ENCODE measurements at places on chromosomes 3 and 15.

GRCh38 chr3:11616551-11616950, 27.2 kb downstream of the VGLL4 start:
- DNase-seq = no peak

GRCh38 chr15:25416693-25417092, 22.1 kb downstream of the UBE3A start:
- no peak for DNase-seq

DNA sequence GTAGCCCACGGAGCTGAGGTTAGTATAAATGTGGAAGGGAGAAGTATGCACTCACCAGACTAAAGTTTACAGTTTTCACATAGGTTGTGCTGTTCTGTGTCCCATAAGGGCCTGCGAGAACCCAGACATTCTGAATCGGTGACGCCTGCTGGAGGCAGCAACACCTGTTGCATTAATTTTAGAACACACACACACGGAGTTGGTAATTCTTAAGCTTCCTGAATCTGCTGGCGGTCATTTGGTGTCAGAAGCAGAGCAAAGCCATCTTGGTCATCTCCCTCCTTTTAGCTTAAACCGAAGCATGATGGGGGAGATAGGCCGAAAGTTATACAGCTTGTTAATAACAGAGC, 41.1 kb upstream of the AP3B2 start:
- DNase-seq = no peak

- DNase-seq = no peak
Measured at GRCh38 chr15:48395521-48396011, 64.3 kb downstream of the DUT start.

DNA sequence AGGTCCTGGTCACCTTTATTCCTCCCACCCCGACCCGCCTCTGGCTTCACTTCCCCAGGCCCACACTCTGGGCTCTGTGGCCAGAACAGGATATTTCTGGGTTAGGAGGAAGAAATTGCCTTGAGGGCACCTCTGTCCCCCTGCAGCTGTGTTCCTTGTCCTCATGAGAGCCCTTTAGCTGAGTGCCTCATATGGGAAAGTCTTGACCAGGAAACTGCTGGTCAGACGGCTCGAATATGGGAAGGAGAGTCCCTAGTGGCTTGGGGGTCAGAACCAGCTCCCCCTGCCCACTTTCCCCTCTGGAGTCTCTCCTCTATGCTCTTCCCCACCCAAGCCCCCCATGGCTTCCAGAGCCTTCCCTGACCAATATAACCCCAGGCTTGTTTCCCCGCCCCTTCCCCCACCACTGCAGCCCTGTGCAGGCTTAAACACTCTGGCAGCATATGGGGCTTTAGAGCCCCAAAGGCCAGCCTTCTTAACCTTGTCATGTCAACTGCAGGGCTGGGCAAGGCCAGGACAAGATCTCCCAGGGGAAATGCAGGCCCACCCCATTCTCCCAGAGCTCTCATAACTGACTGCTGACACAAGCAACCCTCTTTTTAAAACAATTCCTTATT, 36.4 kb downstream of the SEC22C start:
- DNase-seq = no peak

GRCh38 chr3:64730681-64731080, 42.9 kb upstream of the ADAMTS9 start:
- DNase-seq = no peak

GRCh38 chr3:94967196-94967595, 904.3 kb downstream of the NSUN3 start:
- DNase-seq = no peak

- no peak for DNase-seq
Measured at GRCh38 chr3:44957986-44958385, 18.0 kb downstream of the ZDHHC3 start.

DNA sequence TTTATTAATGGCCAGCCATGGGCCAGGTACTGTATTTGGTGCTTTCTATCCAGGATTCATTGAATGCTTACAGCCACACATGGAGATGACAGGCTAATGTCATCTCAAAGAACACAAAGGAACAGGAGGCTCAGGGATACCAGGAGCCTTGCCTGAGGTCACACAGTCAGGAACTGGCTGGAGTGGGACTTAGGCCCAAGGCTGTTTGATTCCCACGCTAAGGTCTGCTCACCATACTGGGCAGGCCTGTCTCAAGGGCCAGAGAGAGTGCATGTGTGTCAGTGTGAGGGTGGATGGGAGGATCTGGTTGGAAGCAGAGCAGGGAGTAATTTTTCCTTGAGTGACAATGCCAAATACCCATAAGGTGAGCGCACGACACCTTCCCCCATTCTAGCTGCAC, 37.6 kb downstream of the EPHB3 start:
- no peak for DNase-seq

GRCh38 chr3:101185341-101185740, 135.0 kb downstream of the IMPG2 start:
- no peak for DNase-seq

GRCh38 chr3:164641071-164641470, 437.2 kb downstream of the SI start:
- no peak for DNase-seq

GRCh38 chr3:133153382-133153781, 115.2 kb downstream of the TMEM108 start:
- no peak for DNase-seq

DNA sequence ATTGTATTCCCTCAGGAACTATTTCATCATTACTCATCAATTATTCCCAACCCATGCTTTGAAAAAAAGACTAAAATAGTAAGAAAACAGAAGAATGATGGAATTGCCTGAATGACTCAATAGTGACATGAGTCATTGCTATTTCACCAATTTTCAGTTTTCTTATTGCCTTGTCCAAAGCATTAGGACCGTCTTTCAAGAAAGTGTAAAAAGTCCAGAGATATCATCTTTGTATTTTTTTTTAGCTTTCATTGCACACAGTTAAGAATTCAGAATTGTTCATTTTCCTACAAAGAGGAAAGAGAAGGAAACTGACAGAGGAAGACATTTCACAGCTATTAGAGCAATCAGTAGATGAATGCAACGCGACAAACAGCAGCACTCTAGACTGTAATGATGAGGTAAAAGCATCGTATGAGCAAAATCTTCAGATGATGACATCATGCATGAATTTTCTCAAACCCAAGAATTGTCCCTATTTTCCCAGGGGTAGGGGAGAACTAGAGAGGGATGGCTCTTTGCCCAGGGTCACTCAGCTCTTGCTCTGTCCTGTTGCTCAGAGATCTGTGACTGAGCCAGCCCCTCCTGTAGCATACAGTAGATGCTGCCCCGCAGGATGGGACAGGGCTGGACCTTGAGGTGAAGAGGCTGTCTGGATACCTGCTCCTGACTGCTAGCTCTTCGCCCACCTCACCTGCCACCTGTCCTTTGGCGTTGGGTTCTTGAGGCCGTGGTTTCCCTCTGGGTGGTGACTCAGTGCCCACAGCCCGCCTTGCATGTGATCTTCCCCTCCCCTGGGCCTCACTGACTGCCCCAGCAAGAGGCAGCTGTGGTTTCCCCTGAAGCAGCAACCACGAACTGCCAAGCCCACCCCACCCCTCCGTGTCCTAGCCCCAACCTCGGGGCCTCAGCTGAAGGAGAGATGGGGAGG, 84.8 kb downstream of the PPCDC start:
- no peak for DNase-seq

GRCh38 chr15:63944681-63944955, 101.7 kb downstream of the DAPK2 start:
- DNase-seq = no peak

GRCh38 chr3:45921158-45922038, 21.9 kb upstream of the CXCR6 start:
- DNase-seq = no peak

GRCh38 chr3:56467801-56468183, 475 bp downstream of the ERC2 start:
- no peak for DNase-seq

DNA sequence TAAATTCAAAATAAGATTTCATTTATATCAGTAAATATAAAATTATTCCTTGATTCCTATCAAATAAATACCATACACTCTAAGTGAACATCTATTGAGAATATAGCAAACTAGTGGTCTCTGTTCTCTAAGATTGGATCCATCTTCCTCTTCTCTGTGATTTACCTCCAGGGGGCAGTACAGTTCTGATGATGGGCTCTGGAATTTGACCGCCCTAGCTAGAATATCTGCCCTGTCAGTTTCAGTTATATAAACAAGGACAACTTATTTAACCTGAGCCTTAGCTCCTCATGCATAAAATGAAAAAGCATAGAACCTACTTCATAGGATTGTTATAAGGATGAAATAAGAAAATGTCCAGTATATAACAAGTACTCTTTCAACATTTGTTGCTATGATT, 171.1 kb upstream of the CCDC54 start:
- no peak for DNase-seq

- DNase-seq = peak; percentile 47
Measured at GRCh38 chr3:69204315-69204957, 82.0 kb upstream of the LMOD3 start.

- no peak for DNase-seq
Measured at GRCh38 chr3:51678186-51678585, 7.1 kb downstream of the TEX264 start.

DNA sequence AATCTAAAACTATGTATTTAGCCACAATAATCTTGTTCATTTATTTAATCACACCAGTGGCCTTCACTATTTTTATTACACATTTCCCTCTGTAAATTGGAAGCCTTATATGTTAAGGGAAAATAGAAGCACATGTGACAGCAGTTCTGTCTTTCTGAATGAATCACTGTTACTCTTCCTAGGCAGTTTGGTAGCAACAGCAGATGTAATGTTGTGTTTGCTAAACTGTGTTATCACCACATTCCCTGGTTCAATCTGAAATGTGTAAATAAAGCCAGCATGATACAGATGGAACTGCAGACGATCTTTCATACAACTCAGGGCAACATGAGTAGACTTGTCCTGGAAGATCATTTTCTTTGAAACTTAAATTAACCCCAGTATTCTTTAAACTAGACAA, 220.1 kb downstream of the MCTP2 start:
- no peak for DNase-seq

DNA sequence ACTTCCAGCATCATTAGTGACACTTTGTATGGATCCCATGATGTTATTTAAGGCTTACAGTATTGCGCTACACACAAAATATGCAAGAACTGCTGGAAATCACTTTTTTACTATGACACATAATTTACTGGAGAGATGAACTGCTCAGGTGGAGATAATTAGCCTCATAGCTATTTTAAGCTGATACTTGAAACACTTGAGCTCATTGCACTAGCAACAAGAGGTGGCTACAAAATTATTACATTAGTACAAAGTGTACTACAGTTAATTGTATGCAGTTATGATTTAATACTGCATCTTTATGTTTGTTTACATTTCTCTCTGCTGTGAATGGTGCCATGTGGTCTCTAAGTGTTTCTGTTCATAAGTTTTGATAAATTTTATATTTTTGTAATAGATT, 6.5 kb upstream of the LZTFL1 start:
- no peak for DNase-seq

DNA sequence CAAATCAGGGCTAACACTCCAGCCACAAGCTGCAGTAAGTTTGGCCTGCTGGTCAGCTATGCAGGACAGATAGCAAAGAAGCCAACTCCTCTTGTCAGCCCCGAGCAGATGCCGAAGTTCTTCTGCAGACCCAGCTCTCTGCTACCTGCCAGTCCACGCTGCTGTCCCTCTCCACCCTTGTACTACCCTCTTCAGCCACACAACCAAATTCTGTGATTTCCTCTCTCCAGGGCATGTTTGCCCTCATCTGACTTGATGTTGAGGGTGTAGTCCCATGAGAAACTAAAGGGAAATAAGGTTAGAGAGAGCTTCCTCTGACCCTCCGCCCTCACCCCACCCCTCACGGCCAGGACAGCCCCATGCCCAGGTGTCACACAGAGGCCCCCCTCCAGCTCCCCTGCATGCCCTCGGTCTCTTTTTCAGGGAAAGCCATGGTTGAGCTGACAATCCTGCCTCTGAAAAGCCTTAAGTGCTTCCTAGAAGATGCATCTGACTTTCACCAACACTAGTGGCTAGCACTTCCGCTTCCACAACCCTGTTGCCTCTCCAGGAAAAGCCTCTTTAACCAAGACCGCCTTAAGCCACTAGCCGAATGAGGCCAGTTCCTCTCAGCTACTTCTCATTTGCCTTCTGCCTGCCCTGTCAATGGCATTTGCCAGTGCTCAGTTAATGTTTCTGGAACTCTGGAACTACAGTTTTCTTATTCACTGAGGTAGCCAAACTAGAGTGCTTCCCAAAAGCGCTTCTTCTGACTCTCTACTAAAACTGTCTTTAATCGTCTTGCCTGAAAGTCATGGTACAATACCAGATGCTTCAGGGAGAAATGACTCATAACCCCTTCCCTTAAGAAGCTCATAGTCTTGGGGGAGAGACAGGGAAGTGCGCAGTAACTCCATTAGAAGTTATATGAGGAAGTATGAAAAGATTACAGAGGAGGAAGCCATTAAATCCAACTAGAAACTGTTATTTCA, 300.4 kb upstream of the STT3B start:
- no peak for DNase-seq

DNA sequence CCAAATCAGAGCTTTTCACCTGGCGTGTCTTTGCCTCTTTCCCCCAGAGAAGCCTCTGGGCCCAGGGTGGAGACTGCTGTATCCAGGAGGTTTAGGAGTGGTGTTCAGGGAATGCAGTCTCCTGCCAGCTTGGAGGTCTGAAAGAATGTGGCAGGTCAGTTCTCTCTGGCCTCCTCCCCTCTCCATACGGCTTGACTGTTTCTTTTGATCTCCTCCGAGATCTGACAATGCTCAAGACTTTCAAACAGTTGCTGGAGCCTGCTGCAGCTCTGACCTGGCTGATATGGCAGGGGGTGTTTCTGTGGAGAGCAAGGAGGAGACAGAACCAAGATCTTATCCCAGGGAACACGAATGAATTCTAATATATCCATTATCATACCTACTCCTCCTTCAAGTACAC, 24.7 kb upstream of the TM4SF4 start:
- no peak for DNase-seq

- DNase-seq = no peak
Measured at GRCh38 chr3:175307642-175308041, 448.5 kb downstream of the NAALADL2 start.

- no peak for DNase-seq
Measured at GRCh38 chr15:93071469-93071936, 17.5 kb downstream of the RGMA start.

GRCh38 chr3:39220407-39221140, 28.2 kb upstream of the XIRP1 start:
- no peak for DNase-seq

DNA sequence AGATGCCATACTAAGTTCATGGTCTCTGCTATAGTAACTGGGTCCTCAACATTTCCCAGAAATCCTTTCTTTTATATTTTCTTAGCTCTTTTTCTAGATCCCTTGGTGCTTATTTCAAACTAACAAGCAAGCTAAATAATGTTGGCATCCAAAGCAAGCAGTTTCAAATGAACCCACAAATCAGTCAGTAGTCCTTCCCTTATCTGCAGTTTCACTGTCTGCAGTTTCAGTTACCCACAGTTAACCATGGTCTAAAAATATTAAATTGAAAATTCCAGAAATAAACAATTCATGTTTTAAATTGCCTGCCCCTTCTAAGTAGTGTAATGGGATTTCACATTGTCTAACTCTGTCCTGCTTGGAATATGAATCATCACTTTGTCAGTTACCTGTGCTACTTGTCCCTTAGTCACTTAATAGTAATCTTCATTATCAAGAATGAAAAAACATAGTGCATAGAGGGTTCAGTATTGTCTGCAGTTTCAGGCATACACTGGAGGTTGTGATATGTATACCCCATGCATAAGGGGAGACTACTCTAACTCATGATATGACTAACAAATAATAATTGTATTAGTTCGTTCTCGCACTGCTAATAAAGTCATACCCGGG, 633.7 kb downstream of the MECOM start:
- no peak for DNase-seq

GRCh38 chr15:69862540-69862939, 235.2 kb downstream of the TLE3 start:
- DNase-seq = no peak

- peak; percentile 79 for DNase-seq
Measured at GRCh38 chr15:45429941-45430792, 51.8 kb upstream of the GATM start.
